ENCODE measurements at places on chromosomes 7 and 10. TPM values are rescaled to one million over a fixed set of nuclear protein-coding genes. Genes with fewer than 3 reads are reported as not detected.

Gene CCDC172
- polyA plus RNA-seq: not detected

Gene IFIT2
- polyA plus RNA-seq: 4.2 TPM

Gene SLC37A3
- polyA plus RNA-seq: 11.8 TPM

Gene SLC16A9
- polyA plus RNA-seq: 0.48 TPM

Gene DKK1
- polyA plus RNA-seq: 0.18 TPM

Gene MACROH2A2
- 11.5 TPM for polyA plus RNA-seq
